ENCODE measurements at places on chromosomes 6 and 20. TPM values are rescaled to one million over a fixed set of nuclear protein-coding genes. Genes with fewer than 3 reads are reported as not detected.

Gene SRMS
- total RNA-seq: not detected

Gene LIN28B
- 38.8 TPM for total RNA-seq

DNA sequence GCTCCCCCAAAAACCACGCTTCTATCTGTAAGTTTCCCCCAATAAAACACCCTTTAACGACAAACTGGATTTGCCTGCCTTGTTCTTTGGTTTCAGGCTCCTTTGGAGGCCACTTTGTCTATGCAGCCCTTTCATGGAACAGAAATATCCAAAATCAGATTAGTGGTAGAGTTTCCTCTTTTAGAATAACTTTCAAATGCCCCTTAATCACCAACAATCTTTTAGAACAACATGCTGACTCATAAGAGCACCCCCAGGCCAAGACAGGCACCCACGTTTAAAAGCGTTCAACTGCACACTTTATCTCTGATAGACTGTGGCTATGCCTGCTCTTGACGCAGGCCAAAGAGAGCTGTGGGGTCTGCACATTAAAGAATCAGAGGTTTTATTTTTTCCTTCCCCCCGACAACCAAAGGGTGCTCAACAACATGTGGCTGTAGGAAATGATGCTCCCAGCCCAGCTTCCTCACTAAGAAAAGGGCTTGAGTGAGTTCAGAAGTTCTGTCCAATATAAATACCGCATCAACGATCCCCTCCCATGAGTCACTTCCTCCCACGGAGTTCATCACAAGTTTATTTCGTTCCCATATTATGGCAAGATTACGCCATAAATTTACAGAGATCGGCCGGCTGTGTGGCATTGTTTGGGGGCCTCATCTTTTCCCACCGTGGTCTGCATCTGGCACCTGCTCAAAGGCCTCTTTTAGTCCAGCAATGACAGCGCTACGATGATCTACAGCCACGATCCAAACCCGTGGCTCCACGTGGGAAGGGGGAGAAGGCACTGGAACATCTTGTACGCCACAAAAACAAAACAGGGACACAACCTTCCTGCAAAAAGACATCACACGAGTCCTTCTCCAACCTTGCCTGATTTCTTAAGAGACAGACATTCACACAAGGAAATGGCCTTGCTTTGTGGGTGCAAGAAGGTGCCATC lies 88.8 kb upstream of the NFATC2 start:
- no peaks in the 10 kb centered on the region for H3K4me1 ChIP-seq
- peaks cover 15% of the 10 kb centered on the region for H3K36me3 ChIP-seq
- DNase-seq: no peak
- H3K27me3 ChIP-seq: no peaks in the 10 kb centered on the region

- no peaks in the 10 kb centered on the region for H3K4me1 ChIP-seq
- H3K4me3 ChIP-seq: no peak overlapping the region
- no peak for DNase-seq
- H3K27ac ChIP-seq: no peak overlapping the region
- H3K27me3 ChIP-seq: no peaks in the 10 kb centered on the region
Measured at GRCh38 chr6:96563853-96564252, 925 bp downstream of the FHL5 start.

DNA sequence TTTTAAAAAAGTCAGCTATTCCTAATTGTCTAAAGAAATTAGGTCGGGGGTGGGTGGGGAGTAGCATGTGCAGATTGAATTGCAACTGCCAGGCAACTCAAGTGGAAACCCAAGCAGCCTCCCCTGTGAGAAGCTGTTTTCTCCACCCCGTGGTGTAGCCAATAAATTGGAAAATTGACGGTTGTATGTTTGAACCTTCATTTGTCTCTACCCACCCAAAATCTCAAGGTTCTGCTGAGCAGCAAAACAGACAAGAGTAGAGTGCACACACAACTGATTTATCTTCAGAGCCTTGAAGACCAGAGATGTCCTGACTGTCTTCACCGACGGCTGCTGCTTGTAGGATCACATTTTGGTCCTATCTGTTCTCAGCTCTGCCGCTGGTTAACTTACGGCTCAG lies 88.5 kb downstream of the DTD1 start:
- H3K4me3 ChIP-seq: no peak overlapping the region
- no peaks in the 10 kb centered on the region for H3K36me3 ChIP-seq
- H3K4me1 ChIP-seq: peaks cover 39% of the 10 kb centered on the region
- H3K27me3 ChIP-seq: no peaks in the 10 kb centered on the region

GRCh38 chr6:168127384-168127868 lies 48.4 kb upstream of the FRMD1 start:
- peaks cover 55% of the 10 kb centered on the region for H3K27me3 ChIP-seq
- H3K4me3 ChIP-seq: no peak overlapping the region
- H3K4me1 ChIP-seq: peaks cover 23% of the 10 kb centered on the region
- peak; percentile 5 for DNase-seq
- H3K27ac ChIP-seq: no peak overlapping the region

DNA sequence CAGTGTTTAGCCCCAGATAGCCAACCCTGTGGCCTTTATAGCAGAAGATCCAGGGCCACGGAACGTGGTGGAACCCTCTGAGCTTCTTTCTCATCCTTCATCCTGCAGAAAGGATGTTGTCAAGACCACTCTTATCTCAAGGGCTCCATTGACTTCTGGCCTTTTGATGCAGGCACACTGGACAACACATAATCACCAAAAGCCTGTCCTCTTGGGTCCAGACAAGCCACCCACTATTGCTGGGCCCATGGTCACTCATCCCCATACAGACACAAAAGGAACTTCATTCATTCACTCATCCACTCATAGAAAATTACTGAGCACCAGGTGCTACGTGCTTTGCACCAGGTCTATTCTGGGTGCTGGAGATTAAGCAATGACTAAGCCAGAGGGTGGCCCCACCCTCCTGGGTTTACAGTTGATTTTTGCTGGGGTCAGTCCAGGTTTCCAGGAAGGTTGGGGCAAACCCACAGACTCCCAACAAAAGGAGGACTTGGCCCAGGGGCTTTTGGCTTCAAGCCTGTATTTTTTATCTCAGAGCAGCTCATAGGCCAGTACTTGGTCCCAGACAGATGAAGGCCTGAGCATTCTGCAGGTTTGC lies 2.4 kb downstream of the CST8 start:
- no peaks in the 10 kb centered on the region for H3K27me3 ChIP-seq
- H3K27ac ChIP-seq: no peak overlapping the region
- H3K4me3 ChIP-seq: no peak overlapping the region
- H3K4me1 ChIP-seq: no peaks in the 10 kb centered on the region

Measured in progenitor cell of endocrine pancreas (in vitro differentiated cells).